T-helper 2 cell (primary cell): ENCODE measurements at places on chromosomes 7 and 10.
A peak's percentile ranks its signal among the peaks of the same experiment; 100 is the strongest.

GRCh38 chr7:191105-191980 lies 1.0 kb upstream of the FAM20C start:
- DNase-seq, result no peak

- DNase-seq, result no peak
Observed at GRCh38 chr7:72313906-72314305, 98.2 kb downstream of the CALN1 start.

DNA sequence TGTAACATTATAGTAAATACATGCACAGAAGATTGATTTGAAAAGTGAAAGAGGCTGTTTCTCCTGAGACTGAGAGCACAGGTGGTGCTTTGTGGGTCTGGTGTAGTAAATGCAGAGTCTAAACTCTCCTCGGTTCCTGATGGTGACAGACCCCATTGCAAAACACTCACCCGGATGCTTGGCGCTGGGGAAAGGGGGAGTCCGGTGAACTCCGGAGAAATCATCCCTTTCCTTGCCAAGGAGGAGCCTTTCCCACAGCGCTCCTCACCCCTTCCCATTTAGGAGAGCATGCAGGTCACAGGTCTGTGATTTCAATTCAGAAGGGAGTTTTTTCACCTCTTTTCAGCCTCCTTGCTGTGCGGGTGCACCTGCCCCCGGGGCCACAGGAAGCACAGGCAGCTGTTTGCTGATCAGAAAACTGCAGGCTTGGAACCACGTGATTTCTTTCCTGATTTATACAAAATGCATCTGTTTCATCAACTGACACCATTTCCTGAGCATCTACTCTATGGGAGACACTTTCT lies 75.6 kb upstream of the LYZL2 start:
- DNase-seq, result peak; percentile 37

- DNase-seq, result no peak
Observed at GRCh38 chr7:50981743-50982142, 199.0 kb upstream of the GRB10 start.

- DNase-seq, result no peak
Observed at GRCh38 chr7:140033036-140033435, 29.7 kb downstream of the PARP12 start.

DNA sequence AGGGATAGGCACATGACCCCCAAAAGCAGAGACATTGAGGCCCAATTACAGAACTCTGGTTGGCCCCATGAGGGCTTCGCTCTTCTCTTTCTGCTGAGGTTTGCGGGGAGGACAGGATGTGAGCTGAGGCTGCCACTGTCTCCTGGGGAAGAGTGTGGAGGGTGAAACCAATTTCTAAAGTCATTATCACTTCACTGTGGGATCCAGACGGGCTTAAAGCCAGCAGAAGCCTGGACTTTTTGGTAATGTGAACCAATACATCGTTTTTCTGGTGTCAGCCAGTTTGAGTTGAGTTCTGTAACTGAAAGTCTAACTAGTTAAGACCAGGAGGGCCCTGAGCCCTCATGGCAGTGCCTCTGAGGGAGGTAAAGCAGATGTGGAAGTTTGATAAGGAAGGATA lies 163.0 kb downstream of the MYOF start:
- DNase-seq, result no peak

DNA sequence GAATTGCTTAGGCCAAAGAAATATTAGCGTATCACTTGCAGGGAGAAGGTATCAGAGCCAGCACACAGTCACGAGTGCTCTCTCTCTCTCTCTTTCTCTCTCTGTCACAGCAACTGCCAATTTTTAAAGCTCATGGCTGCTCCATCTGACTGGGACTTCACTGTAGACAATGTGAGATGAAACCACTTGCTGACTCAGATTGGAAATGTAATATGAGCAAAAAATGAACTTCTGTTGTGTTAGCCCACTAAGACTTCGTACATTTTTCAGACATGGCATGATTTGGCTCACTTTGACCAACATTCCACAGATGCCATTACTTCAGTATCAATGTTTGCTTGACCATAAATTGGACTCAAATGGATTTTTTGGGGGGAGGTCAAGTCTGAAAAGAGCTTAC lies 68.1 kb downstream of the DGKB start:
- peak; percentile 77 for DNase-seq

- DNase-seq, result no peak
Observed at GRCh38 chr7:25482631-25483030, 254.3 kb upstream of the NPVF start.

- DNase-seq, result no peak
Observed at GRCh38 chr10:23437963-23438546, 820 bp upstream of the OTUD1 start.

DNA sequence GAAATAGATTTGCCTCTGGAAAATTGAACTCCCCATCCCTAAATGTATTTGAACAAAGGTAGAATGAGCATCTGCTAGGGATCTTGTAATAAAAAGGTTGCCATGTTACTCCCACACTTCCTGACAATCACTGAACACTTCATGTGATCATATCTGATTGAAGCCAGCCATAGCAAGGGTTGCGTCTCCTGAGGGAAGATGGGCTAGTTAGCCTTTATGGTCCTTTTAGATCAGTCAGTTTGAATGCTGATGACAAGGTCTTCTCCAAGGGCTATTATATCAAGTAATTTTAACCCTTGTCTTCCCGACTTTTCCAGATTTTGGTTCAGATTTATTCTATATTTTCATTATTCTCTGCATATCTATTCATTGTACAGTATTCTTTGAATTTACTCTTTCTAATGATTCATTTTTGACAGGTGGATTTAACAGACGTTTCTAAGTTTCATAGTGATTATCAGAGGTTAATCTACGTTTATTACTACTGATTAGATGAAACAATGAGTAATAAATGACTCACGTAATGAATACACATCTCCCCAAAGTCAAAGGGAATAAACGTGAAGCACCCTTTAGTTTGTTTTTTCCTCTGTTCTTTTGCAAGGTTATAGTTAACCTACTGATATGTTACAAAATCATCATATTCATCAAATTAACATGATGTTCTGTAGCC lies 28.1 kb downstream of the CSGALNACT2 start:
- DNase-seq, result no peak

GRCh38 chr10:131979821-131980270 lies 1.9 kb downstream of the BNIP3 start:
- no peak for DNase-seq

DNA sequence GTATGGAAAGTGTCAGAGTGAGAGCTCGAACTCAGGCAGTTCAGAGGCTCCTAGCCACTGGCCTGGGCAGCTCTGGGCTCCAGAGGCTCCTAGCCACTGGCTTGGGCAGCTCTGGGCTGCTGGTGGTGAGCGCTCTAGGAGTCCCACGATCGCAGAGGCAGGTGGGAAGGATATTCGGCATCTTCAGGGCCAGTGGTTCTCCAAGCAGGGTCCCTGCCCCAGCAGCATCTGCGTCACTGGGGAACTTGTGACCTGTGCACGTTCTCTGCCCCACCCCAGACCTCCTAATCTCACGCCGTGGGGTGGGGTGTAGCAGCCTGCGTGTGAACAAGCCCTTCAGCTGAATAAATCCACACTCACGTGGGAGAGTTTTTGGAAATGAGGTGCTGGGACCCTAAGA lies 25.2 kb upstream of the BTBD16 start:
- DNase-seq, result no peak

DNA sequence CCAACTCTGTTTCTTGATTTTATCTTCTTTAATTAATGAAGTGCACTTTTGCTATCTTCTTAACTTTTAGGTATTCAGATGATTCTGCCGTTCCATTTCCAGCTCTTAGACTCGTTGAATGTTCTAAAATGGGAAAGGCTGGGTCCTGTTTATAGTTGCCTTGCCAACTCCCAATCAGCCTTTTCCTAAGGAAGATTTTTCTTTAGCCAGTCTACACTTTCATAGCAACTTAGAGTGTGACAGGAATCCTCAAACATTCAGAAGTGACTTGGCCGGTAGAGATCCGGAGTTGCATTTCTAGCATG lies 23.0 kb upstream of the TRIL start:
- DNase-seq, result no peak
